ENCODE measurements at places on chromosomes 13 and 19.

DNA sequence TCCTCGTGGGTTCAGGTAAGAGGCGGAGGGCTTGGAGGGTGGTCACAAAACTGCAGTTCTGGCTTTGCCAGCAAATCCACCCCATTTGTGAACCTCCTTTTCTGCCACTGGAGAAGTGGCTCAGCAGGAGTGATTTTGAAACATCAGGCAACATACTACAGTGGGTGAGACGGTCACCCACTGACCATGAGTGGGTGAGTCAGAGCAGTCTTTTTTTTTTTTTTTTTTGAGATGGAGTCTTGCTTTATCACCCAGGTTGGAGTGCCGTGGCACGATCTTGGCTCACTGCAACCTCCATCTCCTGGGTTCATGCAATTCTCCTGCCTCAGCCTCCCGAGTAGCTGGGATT, 3.0 kb downstream of the TOMM40 start:
- DNase-seq, result no peak

- peak; percentile 3 for DNase-seq
These were observed 223.6 kb downstream of the GPC6 start for GRCh38 chr13:93450191-93450621.

DNA sequence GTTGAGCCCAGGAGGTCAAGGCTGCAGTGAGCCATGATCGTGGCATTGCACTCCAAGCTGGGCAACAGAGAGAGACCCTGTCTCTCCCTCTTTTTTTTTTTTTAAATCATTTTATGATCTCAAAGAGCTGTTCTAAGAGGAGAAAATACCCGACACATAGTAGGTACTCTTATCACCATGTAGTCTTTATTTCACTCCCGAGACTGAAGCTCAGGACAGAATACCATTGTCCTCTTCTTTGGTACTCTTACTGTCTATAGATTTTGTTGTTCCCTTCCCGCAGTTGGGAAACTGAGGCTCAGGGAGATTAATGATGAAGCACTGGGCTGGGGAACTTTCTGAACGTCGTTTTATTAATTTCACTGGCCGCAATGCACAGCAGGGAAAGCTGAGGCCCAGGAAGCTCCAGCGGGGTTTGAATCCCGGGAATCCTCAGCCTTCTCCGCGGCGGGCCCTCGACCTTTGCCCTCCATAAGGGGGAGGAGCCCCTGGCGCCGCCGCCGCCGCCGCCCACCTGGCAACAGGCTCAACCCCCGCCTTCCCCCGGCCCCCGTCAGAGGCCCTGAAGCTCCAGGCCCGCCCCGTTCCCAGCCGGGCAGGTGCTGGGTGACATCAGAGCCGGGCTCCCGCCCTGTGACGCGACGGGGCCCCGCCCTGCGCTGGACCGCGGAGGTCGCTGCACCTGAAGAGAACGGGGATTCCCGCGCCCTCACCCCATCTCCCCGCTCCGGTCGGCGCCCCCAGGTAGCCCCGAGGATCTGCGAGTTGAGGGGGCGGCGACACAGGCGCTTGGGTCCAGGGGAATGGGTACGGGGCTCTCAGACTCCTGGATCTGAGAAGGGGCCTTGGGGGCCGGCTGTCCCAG, 1.6 kb downstream of the MYH14 start:
- no peak for DNase-seq

- no peak for DNase-seq
These were observed 2048.3 kb upstream of the PCDH20 start for GRCh38 chr13:63463782-63464610.

- DNase-seq, result no peak
These were observed 12.3 kb upstream of the MEX3D start for GRCh38 chr19:1580382-1580781.

DNA sequence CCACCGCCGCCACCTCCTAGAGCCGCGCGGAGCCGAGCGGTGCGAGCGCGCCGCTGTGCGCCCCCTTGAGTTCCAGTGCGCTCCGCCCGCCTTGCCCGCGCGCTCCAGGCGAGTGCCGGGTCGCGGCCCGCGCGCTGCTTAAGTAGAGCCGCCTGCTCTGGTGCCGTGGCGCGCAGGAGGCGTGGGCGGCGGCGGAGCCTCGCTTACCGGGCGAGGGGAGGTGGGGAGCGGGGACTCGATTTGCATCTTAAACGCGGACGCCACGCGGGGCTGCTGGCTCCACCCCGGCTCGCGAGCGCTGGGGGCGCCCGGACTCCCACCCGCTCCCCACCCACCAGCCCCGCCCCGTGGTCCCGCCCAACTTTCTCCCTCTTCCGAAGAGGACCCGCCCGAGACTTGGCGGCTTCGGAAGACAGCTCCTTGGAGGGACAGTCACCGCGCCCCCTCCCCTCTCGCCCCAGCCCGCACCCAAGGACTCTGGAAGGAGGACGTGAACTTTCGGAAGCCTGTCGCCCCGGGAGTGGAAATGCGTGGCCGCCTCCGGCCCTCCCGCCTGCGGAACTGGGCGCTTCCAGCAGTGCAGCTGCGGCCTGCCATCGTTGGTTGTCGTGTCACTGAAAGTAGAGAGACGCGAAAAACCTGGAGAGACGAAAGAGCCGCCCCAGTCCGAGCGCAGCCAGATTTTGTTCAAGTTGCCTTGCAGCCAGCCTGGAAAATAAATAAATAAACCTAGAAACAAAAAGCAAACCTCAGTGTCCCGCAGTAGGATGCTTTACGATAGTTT, at the start of gene KCTD12:
KCTD12 (minus strand) TSS at position 114 of the 784 bp plus-strand sequence. CDS start 257 bp downstream, outside the sequence.
- peak; percentile 38 for DNase-seq

- DNase-seq, result peak; percentile 59
These were observed 49.1 kb upstream of the UBAC2 start for GRCh38 chr13:99151516-99151915.

DNA sequence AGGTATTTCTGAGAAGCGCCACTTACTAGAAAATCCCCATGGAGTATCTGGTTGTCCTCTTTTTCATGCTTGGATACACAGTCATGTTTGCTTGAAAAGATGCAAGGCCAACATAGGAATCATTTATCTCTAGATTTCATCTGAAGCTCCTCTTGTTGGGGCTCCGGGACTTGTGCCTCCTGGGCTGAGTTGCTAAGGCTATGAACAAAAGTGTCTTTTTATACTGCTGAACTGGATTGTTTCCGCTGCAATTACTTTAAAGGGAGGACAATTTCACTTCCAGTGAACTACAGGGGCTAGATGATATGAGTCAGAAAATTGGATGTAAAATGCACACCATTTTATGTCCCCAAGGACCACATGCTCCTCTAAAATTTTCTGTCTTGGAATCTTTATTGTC, 114.1 kb downstream of the TNFSF13B start:
- no peak for DNase-seq

DNA sequence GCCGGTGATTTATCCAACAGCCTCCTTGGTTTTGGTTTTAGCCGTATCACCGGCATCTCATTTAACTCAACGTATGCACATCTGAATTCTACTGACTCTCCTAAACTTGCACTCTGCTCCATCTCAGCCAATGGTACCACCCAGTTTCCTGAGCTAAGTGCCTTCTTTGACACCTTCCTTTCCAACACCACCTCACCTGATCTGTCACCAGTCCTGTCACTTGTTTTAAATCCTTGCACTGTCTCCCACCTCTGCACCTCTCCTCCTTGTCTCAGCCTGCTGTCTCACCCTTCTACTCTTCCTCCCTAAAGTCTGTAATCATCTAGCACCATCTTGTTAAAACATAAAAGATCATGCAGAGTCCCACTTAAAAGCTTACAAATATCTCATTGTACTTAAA, 28.1 kb upstream of the TPT1 start:
- DNase-seq, result no peak

DNA sequence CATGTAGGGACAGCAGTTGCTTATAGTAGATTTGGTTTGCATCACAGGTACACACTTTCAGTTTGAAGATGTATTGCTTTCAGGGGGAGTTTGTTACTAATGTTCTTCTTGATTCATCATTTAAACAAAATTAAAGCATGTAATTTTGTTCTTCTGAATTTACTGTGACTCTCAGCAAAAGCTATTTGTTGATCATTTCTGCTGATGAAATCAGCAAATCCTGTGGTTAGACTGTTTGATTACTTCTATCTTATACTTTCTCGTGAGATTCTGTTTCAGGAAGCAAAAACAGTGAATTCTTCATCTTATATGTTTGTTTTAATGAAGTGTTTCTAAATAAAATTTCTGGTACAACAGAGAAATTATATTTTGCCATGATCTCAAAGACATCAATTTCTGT, 497.6 kb downstream of the GPC6 start:
- no peak for DNase-seq

GRCh38 chr13:112131081-112131712, 64.2 kb downstream of the SOX1 start:
- DNase-seq, result no peak

- DNase-seq, result no peak
These were observed 94.1 kb downstream of the TNFSF13B start for GRCh38 chr13:108363666-108364065.

- DNase-seq, result no peak
These were observed 1.8 kb downstream of the RABAC1 start for GRCh38 chr19:41957161-41957837.

DNA sequence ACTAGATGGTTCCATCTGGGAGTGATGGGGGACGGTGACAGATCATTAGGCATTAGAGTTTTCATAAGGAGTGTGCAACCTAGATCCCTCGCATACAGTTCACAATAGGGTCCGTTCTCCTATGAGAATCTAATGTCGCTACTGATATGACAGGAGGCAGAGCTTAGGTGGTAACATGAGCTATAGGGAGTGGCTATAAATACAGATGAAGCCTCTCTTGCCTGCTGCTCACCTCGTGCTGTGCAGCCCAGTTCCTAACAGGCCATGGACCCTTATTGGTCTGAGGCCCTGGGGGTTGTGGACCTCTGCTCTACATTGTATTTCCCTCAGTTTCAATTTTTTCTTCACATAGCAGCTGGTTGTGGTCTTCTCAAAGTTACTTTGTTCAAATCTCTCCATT, 56.5 kb downstream of the CDK8 start:
- DNase-seq, result no peak

- no peak for DNase-seq
These were observed 8.9 kb downstream of the VRK3 start for GRCh38 chr19:50016225-50016807.

DNA sequence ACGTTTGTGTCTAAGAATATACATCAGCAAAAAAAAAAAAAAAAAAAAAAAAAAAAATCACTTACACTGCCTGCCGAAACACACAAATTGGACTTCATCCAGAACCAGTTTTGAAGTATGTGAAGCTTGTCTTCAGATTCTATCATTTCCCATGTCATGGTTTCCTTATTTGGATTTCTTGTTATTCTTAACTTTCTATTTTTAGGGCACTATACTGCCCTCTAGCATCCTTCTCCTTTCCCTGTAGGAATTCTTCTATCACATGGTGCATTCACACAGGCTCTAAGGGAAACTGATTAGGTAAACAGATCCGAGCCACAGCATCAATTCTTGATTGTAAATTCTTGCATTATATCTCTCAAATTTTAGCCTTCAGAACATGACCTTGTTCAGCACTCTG, 1507.5 kb downstream of the OLFM4 start:
- DNase-seq, result peak; percentile 20

- no peak for DNase-seq
These were observed 54.9 kb upstream of the ITM2B start for GRCh38 chr13:48178126-48178525.

- DNase-seq, result no peak
These were observed 406.9 kb upstream of the SLC10A2 start for GRCh38 chr13:103473081-103473480.

DNA sequence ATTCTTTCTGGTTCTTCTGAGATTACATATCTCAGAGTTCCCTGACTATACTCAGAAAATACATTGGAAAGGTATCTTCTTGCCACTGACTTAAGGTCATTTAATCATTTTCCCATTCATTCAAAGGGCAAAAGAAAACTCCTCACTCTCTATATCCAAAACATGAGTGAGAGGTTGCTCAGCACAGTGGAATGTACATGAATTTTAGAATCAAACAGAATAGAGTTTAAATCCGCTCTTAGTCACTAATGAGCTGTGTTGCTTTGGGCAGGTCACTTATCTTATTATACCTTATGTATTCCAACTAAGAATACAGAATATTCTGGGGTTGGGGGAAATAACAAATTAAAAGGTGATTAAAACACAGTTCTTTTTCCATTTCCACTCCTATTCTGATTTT, 452.6 kb upstream of the KLF12 start:
- no peak for DNase-seq

DNA sequence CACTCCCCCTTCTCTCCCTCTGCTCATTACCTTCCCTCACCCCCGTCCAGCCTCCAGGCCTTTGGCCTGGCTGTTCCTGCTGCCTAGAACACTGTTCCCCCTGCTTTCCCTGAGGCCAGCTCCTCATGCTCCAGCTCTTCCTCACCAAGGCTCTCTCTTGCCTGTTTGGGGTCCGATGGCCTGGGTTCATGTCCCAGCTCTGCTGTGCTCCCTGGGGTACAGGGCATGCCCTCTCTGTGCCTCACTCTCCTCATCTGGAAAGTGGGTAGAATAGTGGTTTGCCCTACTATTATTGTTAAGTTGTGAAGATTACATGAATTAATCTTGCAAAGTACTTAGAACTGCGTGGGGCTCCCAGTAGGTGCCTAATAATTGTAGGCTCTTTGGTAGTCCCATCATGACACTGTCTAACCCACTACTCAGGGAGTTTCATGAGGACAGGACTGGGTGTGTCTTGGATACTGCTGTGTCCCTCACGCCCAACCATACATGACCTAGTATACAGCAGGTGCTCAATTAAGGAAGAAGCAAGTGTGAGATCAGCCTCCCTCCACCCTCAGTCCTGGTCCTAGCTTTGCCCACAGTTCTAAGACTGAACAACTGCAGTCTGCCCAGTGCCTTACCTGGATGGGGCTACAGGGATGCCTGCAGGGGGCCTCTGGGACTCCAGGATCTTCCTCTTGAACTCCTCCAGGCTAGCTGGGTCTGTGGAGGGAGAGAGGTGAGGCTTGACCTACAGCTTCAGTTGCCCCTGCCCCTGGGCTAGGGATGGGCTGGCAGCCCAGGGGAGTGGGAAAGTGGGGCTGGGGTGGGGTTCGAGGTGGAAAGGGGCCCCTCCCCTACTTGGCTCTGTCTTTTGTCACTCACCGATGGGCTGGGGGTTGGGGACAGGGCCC, 17.0 kb downstream of the PLVAP start:
- no peak for DNase-seq

GRCh38 chr13:71474936-71475335, 392.1 kb downstream of the DACH1 start:
- DNase-seq, result no peak
